ENCODE measurements at places on chromosomes 3 and 15. TPM values are rescaled to one million over a fixed set of nuclear protein-coding genes. Genes with fewer than 3 reads are reported as not detected.

- no peak for DNase-seq
- no peak overlapping the region for H3K4me3 ChIP-seq
- H3K4me1 ChIP-seq, result no peaks in the 10 kb centered on the region
- H3K36me3 ChIP-seq, result no peaks in the 10 kb centered on the region
- no peaks in the 10 kb centered on the region for H3K27me3 ChIP-seq
- no peak overlapping the region for H3K27ac ChIP-seq
These were observed 18.2 kb upstream of the HRH1 start for GRCh38 chr3:11136116-11136515.

GRCh38 chr3:124498891-124499290 lies 231.4 kb upstream of the UMPS start:
- H3K27ac ChIP-seq, result no peak overlapping the region
- no peak for DNase-seq
- H3K36me3 ChIP-seq, result no peaks in the 10 kb centered on the region
- H3K4me3 ChIP-seq, result no peak overlapping the region
- no peaks in the 10 kb centered on the region for H3K27me3 ChIP-seq
- H3K4me1 ChIP-seq, result no peaks in the 10 kb centered on the region

- H3K4me3 ChIP-seq, result no peak overlapping the region
- peaks cover 11% of the 10 kb centered on the region for H3K36me3 ChIP-seq
- no peaks in the 10 kb centered on the region for H3K27me3 ChIP-seq
- H3K27ac ChIP-seq, result no peak overlapping the region
These were observed 66.9 kb upstream of the RPL32 start for GRCh38 chr3:12908136-12908730.

DNA sequence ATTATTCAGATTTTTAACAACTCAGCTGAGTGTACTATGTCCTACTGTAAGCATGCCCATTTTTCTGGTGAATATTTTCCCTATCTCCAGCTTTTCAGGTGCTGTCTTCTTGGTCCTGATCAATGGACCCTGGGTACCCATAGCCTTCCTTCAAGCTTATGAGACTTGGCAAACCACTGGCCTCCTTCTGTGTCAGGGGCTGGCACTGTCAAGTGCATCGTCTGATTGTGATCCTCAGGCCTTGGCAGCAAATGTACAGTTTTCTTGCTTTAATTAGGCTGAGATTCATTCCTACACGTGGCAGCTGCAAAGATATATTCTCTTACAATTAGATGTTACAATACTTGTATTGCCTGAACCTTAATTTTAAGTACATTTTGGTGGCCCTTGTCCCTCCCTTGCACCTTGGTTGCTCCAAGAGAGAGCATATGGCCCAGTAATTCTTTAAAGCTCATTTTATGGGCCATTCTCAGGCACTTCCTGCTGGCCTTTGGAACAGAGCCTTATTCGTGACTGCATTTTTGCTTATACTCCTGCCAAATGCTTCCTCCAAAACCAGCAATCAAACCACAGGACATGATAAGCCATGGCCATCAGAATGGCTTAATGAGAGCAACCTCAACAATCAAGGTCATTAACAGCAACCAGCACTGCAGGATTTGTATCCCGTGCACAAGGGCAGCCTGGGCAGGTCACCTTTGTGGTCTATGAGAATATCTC lies 179.9 kb downstream of the CNTN6 start:
- no peaks in the 10 kb centered on the region for H3K4me1 ChIP-seq
- no peaks in the 10 kb centered on the region for H3K27me3 ChIP-seq
- H3K36me3 ChIP-seq, result no peaks in the 10 kb centered on the region
- no peak overlapping the region for H3K4me3 ChIP-seq

DNA sequence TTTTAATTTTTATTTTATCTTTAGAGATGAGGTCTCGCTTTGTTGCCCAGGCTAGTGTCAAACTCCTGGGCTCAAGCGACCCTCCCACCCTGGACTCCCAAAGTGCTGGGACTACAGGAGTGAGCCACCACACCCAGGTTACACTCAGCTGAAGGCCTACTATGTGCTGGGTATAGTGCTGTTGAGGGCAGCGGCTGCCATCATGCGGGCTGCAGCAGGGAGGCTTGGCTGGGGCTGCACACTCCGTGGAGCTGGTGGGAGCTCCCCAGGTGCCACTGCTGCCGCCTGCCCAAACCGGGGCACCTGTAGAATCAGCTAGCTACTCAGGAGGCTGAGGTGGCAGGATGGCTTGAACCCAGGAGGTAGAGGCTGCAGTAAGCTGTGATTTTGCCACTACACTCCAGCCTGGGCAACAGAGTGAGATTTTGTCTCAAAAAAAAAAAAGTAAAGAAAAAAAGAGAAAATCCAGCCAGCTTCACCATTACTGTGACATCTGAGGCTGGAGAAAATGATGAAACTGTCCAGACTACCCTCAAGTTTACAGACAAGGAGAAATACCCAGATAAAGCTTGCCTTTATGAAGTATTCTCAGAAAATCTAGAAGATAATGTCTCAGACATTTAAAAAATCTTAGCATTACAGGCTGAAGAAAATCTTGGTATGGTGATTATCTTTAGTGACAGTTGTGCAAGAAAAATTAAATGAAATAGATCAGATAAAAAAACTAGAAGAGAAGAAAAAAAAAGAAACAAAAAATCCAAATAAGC lies 42.1 kb downstream of the CRABP1 start:
- no peak overlapping the region for H3K27ac ChIP-seq
- H3K4me3 ChIP-seq, result no peak overlapping the region
- no peak for DNase-seq
- no peaks in the 10 kb centered on the region for H3K4me1 ChIP-seq

The TCAIM gene
- total RNA-seq, result 7.0 TPM

The SOX14 gene
- total RNA-seq, result not detected

The RETNLB gene
- total RNA-seq, result not detected
